ENCODE measurements at places on chromosomes 7 and 10.

DNA sequence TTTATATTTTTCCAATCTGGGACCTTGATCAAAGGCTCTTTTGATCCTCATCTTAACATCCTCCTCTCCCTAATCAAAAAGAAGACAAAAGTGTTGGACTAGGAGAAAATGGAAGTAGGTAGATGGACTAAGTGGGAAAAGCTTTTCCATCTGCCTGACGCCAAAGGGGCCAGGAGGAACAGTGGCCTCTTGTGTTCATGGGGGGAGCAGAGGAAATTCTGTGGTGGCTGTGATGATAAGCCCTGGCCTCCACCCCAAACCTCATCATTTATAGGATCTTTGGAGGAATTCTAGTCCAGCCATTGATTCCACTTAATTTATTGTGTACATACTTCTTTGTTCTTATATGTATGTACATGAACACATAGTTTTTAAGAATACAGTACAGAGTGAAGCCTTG, 21.7 kb downstream of the ZNF365 start:
- no peak for DNase-seq

GRCh38 chr7:69363136-69363535, 235.1 kb upstream of the AUTS2 start:
- no peak for DNase-seq

GRCh38 chr7:69728304-69728703, 130.0 kb downstream of the AUTS2 start:
- no peak for DNase-seq

- no peak for DNase-seq
Observed at GRCh38 chr10:5978230-5978489, 817 bp upstream of the IL15RA start.

Measured in CD4-positive, alpha-beta T cell treated with Interleukin-17A for 1 hour (primary cell).